ENCODE measurements at places on chromosomes 1 and 21.

DNA sequence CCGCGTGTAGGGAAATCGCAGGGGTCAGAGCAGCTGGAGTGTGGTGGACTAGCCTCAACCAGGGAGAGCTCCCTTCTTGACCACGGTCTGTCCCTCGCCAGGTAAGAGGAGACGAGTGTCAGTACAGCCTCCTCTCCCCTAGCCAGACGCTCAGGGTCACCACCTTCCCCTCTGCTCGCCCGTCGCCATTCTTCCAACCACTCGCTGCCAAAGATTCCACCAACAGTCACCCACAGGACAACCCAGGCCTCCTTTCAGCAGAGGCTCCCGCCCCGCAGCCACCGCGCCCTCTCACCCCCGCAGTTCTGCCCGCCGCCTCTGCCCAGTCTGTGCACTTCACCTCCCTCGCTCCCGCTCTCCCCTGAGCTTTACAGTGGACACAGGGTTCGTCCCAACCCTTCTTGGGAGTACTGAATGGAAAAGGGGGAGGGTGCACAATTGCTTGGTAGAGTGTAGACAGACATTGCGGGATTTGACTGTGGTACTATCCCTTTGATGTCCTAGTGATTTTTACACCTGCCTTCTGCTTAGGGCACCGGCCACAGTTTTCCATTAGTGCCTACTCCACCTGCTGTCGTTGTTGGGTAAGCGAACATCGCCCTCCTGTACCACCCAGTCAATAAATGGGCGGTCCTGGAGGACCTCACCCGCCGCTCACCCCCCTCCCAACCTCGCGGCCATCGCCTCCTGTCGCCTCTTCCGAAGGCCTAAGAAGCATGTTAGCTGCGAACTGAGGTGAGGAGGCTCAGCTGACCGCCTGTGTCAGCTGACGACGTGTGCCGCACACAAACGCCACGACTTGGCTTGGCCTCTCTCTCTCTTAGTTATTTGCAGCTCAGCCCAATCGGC lies 9.2 kb upstream of the NBPF11 start:
- no peak for DNase-seq

- DNase-seq = no peak
Measured at GRCh38 chr1:147247656-147248238, 5.3 kb downstream of the CHD1L start.

DNA sequence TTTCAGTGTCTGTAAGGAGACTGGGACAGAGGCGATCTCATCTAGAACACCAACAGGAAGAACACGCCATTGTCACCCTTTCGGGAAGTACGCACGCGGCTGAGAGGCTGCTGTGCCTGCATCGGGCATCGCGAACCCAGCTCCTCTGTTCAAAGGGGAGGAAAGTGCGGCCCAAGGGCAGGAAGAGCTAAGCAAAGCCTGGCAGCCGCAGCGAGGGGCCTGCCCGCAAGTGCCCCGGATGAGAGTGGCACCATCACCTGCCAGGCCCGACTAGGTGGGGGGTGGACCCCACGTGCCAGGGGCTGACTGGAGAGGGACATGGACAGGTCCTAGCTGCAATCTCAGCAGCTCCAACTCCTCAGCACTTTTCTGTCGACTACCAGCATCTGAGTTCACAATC lies 7.5 kb downstream of the TPRG1L start:
- DNase-seq = no peak

DNA sequence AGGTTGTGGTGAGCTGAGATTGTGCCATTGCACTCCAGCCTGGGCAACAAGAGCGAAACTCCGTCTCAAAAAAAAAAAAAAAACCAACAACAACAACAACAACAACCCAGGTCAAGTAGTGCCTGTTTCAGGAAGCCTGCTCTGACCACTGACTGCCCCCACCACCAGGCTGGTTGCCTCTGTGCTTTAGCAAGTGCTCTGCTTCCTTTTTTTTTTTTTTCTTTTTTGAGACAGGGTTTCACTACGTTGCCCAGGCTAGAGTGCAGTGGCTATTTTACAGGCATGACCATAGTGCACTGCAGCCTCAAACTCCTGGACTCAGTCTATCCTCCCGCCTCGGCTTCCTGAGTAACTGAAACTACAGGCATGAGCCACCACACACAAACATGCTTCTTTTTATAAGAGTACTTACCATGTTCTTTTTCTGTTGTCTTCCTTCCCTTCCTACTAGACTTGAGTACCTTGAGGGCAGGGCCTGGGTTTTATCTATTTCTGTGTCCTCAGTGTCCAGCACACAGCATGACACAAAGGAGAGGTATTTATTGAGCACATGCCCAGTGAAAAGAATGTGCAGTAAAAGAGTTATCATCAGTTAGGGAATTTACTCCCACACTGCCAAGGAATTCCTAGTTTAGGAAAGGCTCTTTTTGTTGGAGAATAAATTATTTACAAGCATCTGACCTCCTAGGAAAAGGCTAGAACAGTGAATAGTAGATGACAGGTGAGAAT lies 9.9 kb upstream of the COA7 start:
- DNase-seq = peak; percentile 54

GRCh38 chr1:224762046-224762445 lies 145.9 kb downstream of the CNIH3 start:
- no peak for DNase-seq

DNA sequence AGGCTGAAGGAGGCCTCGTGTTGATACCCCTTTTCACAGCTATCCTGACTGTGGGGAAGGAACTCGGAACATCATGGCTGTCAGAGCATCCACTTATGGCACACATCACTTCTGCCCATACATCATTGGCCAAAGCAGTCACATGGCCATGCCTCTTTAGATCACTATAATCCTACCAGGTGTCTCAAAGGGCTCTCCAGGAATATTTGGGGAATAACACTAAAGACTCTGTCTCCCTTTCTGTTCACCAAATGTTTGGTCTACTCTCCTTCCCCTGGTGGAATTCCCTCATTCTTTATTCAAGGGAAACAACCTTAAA lies 3.0 kb upstream of the JUN start:
- DNase-seq = no peak

GRCh38 chr1:154351363-154352068 lies 26.2 kb downstream of the ATP8B2 start:
- no peak for DNase-seq

GRCh38 chr1:93585059-93585966 lies 96.3 kb downstream of the BCAR3 start:
- DNase-seq = no peak

DNA sequence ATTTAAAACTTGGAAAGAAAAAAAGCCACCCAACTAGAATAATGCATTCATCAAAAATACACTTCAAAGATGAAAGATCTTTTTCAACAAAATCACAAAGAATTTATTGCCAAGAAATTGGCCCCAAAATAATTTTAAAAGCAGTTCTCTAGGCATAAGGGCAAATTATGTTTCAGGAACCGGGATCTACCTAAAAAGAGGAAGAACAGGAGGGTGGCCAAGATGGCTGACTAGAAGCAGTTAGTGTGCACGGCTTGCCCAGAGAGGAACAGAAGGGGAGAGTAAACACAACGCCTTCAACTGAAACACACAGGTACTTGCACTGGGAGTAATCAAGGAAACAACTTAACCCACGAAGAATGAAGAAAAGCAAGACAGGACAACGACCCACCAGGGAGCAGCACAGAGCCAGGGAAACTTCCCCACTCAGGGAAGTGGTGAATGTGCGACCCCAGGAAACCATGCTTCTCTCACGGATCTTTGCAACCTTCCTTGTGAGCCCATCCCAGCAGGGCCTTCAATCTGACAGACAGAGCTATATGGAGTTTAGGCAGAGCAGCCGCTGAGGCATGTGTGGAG lies 46.1 kb downstream of the ACKR1 start:
- DNase-seq = no peak

DNA sequence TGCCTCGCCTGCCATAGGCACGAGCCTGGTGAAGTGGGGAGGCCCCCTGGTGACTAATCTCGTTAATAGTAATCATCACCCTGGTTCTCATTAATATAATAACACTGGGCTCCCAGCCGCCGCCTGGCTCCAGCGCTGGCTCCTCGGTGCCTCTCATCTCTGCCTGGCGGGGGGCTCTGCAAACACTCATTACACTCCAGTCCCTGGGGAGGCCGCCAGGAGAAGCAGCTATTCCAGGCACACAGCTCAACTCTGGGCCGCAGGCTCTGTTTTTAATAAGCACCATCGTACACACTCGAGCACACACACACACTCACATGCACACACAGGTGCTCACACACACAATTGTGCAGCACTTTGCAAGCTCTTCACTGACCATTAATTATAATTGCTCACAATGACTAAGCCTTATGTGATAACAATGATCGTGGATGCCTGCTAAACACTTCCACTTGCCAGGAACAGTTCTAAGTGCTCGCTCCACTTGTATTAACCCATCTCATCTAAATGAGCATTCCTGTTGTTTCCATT lies 52.2 kb downstream of the SDC3 start:
- DNase-seq = peak; percentile 78

- DNase-seq = no peak
Measured at GRCh38 chr21:42199868-42200463, 19.0 kb upstream of the ABCG1 start.

DNA sequence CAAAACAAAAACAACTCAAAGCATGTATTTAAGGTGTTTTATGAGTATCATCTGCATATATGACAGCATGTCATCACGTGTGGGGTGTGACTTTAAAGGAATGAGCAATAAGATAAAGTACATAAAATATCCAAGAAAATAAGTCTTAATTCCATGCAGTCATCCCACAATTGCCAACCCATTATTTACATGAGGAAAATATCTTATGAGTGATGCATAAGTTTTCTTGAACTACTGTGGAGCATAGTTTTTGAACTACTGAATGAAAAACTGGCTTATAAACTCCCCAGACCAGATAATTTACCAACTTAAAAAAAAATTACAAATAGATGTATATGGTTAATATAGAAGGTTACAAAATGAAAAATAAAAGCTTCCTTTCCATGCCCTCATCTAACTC lies 29.7 kb upstream of the MTMR11 start:
- no peak for DNase-seq
